ENCODE measurements at places on chromosomes 7 and 10.
A peak's percentile ranks its signal among the peaks of the same experiment; 100 is the strongest.

DNA sequence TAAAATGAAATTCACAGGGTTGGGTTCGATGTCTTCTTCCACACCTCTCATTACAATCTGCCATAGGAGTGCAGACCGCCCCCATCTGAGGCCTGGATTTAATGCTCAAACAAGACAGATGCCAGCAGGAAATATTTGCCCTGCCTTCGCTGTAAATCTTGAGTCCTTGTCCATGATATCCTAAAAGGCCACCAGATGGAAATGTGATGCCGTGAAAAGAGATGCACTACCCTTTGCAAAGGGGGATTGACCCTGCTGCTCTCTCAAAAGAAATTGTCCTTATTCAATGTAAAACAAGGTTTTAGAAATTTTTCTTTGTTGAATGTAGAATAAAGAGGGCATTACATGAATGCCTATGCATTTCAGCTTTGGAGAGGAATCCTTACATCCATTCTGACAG lies 37.5 kb downstream of the AGAP4 start:
- no peak for DNase-seq

DNA sequence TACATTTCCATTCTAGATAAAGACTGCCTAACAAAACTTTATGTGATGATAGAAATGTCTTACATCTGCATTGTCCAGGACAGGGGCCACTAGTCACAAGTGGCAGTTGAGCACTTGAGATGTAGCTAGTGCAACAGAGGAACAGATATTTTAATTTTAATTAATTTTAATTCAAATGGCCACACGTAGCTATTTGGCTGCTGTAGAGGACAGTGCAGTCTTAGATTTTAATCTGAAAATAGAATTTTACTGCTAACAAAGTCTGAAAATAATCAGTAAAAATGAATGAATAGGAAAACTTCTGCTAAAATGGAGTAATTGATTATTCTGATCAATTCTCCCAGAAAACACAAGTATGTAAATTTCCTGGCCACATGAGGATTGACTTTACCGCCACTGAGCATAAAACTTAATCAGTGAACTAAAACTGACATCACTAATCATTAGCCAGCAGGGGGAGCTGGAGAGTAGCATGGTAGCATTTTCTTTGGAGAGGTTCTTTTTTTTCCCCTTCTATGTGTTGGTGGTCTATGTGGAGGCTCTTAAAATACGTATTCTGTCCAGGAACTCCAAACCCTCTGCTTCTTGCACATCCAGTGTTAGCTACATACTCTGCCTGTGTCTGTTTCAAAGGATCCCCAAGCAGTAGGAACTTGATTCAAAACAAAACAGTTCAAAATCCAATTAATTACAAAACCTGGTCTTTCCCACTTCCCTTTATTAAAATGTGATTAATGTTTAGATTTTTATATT lies 52.1 kb downstream of the TSPAN12 start:
- peak; percentile 24 for DNase-seq

DNA sequence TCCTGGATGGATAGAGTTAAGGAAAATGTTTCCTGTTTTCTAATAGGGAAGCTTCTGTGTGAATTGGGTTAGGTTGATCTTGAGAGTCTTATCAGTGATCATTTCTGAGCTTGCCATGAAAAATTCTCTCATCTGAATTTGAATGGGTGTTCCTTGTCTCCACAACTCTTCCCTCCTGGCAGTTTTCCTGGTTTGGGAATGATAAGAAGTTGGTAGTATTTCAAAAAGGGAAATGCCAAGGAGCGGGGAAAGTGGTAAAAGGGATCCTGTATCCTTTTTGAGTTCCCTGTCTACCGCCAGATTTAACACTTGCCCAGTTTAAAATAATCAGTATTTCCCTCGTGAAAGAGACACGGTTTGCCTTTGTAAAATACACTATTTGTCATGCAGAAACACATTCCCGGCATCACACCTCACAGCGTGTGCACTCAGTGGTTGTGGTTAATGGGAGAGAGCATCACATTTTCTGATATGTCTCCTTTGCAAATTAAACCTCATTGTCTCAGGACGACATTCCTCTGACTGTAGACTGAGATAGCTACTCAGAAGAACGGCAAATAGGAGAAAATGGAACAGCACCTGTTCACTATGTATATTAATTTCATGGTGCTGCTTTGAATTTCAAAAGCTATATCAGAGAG lies 113.2 kb upstream of the IFRD1 start:
- no peak for DNase-seq

- no peak for DNase-seq
Observed at GRCh38 chr7:118046801-118047200, 137.2 kb upstream of the LSM8 start.

GRCh38 chr7:39299695-39300094 lies 266.5 kb upstream of the YAE1 start:
- DNase-seq: no peak

GRCh38 chr10:79980711-79981110 lies 31.8 kb upstream of the SFTPD start:
- DNase-seq: no peak

DNA sequence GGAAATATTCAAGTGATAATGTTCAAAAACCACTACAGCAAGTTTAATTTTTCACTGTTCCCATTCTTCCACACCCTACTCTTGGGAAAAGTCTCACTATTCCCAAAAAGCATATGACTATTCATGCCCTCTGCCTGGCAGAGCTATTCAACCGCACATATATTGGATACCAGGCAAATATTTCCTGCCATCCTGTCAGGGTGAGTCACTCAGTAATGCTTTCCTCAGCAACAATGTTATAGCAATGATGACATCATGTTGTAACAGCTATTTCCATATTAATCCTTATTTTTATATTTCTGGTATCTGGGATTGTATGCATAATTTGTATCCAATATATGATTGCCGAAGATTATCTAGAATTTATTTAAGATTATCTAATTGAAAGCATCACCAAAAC lies 114.0 kb upstream of the PLXDC2 start:
- DNase-seq: no peak

DNA sequence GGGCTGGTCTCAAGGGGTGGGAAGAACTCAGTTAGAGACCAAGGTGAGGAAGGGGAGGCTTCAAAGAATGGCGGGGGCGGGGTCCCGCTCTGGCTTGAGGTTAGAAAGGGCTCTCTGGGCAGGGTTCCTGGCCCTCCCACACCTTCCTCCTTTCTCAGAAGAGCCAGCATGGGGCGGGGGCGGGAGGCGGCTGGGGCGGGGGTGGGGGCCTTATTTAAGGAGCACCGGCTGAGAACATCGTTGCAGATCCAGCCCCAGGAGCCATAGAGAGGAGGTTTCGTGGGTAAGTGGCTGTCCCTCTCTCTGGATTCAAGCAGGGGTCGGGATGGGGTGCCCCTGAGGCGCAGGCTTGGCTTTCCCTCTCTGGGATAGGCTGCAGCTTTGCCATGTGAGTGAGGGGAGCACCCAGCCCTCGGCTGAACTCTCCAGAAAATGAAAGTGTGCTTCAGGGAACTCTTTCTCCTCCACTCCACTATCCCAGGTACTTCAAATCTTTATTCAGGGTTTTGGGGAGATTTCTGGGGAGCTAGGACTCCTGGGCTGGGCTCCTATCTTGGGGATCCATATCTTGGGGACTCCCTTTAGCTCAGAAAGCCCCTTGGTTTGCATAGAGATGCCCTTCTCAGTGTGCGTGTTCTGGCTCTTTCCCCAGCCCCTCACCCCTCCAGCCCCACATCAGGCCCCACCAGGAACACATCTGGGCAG lies 3.3 kb upstream of the CUEDC2 start:
- DNase-seq: peak; percentile 49

DNA sequence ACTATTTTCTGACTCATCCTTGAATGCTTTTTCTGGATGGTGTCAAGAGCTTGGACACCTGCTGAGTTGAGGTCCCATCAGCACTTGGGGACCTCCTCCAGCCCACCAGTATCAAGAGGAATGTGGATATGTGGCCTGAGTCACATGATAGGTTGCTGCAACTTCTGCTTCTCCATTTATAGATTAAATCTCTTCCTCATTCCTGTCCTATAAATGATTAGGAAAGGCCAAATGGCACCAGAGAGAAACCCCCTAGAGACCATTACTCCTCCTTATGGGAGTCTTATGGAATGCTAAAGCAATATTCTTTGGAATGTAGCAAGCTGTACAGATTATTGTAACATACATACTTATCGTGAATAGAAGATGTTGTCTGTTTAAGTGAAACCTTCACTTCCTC lies 85.6 kb downstream of the NEUROD6 start:
- no peak for DNase-seq

DNA sequence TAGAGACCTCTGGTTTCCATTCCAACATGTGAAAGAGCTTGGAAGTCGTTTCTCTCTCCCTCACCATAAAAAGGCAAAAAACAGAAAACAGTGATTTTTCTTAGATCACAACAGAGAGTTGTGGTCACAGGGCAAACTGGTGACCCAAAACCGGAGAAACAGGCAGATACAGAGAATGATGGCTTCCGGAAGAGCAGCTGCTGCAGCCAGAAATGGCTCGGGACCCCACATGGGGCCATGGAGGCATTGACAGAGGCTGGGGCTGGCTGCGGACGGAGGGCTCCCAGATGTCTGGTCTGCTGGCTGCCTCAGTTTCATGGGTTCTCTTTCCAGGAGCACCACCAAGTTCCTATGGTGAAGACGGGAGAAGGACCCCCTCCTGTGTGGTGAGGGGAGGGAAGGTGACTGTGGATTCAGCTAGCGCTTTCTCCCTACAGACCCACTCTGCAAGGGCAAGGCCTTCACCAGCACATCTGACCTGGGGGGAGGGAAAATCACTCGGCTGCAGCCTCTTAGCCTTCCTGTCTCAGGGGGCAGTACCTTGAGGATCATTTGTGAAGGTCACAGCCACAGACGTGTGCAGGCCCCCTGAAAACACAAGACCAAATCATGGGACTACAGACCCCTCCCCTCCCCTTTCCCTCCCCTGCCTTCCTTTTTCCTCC lies 81.4 kb downstream of the WDR37 start:
- no peak for DNase-seq

- no peak for DNase-seq
Observed at GRCh38 chr10:119233821-119234220, 26.4 kb downstream of the GRK5 start.

DNA sequence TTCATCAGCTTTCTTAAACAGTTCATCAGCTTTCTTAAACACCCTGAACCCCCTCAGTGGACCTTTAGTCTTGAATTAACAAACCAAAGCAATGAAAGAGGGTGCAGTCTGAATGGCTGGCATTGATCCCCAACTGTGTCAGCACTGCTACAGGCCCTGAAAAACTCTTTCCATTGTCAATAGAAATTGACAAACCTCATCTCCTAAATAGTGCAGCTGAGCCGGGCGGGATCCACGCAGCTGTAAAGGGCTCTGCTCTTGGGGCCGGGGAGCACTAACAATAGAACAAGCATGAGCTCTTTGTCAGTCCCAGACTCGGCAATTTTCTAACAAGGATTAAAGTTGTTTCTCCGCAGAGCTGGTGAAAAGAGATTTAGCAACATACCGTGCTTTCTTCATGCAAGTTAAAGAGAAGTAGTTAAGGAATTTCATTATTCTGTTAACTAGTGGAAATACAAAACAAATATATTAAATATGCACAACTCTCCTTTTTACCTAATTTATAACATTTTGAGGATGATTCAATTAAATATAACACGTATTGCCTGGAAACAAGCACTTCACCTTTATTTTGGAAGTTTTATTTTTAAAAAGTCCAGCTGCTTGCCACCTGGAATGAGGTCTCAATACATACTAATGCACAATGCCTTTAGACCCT lies 24.7 kb upstream of the FEZF1 start:
- no peak for DNase-seq

DNA sequence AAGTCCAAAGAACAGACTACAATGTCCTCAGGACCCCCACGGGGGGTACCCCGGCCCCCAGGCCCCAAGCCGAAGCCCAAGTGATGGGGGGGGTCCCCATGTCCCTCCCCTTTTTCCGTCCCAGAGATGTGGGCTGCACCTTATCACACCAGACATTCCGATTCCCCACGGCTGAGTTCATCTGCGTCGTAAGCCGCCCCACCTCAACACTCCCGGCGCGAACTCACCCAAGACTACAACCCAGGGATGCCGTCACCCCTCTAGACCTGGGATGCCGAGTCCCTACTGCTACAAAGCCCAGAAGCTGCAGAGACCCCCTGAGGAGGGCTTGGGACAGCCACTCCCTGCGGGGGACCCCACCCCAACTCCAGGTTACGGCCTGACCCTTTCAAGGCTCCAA lies 14.5 kb downstream of the PDGFA start:
- DNase-seq: no peak

GRCh38 chr7:151383638-151384351 lies 26.0 kb downstream of the WDR86 start:
- no peak for DNase-seq

DNA sequence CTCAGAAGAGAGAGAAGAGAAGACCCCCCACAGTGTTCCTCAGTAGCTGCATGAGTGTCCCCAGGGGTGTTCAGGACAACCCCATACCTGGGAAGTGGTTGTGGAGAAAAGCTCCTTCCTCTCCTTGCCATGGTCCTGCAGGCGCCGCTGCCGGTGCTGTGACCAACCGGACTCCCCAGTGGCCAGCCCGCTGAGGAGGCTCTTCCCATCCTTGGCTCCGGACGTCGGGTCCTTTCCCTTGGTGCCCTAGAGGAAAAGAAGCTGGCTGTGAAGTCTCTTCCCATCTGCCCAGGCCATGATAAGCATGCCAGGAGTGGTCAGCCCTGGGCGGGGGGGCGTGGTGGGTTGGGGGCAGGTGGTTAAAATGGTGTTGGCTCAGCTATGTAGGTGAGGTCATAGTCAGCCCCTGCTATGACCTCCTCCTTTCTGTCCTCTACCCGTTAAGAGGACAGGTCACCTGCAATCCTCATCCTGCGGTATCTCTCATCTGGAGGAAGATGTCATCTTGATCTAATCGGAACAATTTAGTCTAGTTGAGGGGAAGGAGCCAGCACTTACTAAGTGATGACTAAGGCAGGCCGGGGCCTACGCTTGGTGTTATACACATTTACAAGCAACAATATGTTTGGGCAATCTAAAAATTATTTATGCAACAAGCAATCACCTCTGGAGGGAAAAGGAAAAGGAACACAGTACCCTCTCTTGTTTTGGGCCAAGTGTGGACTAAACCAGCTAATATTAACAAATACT lies 13.2 kb downstream of the WDR91 start:
- no peak for DNase-seq

- no peak for DNase-seq
Observed at GRCh38 chr7:123735539-123735938, 13.3 kb downstream of the WASL start.

- DNase-seq: no peak
Observed at GRCh38 chr10:97904018-97904381, 54.4 kb downstream of the GOLGA7B start.

DNA sequence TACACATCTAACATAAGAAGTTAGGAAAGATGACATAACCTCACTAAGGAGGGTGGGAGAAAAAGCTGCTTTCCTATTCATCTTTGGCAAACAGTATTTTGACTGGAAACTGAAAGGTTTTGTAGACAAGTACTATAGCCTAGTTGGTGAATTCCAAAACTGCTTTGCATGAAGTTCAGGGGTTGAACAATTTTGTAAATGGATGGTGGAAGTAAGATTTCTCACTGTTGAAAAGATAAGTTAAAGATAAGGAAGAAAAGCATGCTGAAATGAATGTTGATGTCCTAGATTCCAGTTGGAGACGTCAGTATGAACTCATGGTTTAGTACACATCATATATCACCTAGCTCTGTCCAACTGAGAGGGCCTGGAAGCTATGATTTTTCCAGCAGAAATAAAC lies 159.1 kb upstream of the FEZF1 start:
- no peak for DNase-seq
